ENCODE measurements at places on chromosomes 6 and 20.

- DNase-seq: no peak
These were observed 22.5 kb downstream of the JARID2 start for GRCh38 chr6:15268137-15268908.

- no peak for DNase-seq
These were observed 125.6 kb downstream of the MAFB start for GRCh38 chr20:40563296-40563950.

DNA sequence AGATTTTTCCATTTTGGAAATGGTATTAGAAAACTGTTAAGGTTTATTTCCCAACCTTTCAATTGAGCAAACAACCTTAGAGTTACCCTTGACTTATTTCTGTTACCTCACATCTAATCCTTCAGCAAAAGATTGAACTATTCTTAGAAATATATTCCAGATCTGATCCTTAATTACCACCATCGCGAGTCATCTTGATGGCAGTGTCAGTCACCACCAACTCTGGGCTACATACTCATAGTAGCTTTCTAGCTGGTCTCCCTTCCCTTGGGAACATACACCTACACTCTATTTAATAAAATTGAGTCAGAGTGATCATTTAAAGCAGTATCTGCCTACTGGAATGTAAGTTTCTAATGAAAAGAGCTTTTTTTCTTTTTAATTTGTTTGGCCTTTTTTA, 308.2 kb downstream of the EYS start:
- DNase-seq: no peak

- no peak for DNase-seq
These were observed 16.5 kb downstream of the GTF2H5 start for GRCh38 chr6:158184608-158185007.

DNA sequence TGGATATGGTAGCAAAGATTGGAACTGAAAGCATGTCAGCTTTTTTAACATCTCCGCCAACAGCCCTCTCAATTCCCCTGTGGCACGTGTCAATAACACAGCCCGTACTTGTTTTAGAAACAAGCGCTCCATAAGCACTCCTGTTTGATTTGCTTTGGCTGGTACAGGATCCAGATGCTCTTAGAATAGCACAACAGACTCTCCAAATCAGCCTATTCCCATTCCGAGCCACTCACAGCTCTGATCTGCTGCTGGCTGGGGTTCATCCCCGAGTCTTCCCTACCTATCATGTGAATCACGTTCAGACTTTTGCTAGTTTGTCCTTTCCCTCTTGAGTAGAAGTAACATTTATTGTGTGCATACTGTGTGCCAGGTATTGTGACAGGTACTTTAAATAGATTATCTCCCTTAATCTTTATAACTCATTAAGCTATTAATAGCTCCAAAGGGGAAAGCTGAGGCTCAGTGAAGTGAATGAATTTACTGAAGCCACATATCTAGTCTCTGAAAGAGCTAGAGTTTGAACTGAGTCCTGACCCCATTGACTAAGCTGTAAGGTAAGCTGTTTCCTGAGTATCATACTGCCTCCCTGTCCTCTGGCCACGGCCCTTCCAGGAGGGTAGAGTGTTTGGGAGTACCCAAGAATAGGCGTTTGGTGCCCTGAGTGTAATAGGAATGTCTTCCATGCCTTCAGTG, 46.7 kb downstream of the RALY start:
- no peak for DNase-seq

- DNase-seq: peak; percentile 13
These were observed 1.5 kb downstream of the ID4 start for GRCh38 chr6:19838442-19839236.

DNA sequence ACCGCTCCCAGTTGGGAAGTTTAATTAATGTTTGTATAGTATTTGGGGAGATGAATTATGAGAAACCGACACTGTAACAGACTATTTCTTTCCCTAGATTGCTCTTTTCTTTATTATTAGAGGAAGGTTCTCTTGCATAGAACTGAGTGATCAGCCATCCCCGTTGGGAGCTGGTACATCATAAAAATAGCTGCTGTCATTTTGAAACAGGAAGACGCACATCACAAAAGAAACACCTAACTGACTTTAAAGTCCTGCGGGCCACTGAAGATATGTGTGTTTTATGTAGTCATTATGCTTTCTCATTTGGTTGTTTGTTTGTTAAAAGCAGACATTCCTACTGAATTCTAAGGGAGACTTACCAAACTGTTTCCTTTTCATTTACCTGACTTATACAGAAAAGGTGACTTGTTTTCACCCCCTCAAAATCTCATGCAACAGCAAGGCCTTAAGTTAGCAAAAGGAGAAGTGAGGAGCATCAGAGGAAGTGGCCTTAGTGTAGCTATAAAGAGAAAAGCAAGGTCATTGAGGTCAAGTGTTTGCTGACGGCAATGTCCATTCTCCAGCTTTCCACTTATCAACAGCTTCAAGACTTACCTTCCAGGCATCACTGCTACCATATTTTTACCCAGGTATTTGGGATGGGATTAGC, 91.0 kb downstream of the PKHD1 start:
- DNase-seq: no peak

- no peak for DNase-seq
These were observed 35.0 kb downstream of the AKIRIN2 start for GRCh38 chr6:87667032-87667431.

DNA sequence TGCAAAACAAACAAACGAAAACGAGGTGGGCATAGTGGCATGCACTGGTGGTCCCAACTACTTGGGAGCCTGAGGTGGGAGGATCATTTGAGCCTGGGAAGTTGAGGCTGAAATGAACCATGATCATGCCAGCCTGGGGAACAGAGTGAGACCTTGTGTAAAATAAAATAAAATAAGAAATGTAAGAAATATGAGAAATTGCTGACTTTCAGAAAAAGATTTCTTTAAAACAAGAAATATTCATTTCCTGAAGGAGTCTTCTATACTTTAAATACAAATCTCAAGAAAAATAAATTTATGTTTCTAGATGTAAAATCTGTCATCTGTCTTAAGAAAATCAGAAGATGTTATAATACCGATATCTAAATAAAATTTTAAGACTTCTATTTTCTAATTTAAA, 96.7 kb upstream of the ENPP5 start:
- DNase-seq: no peak

DNA sequence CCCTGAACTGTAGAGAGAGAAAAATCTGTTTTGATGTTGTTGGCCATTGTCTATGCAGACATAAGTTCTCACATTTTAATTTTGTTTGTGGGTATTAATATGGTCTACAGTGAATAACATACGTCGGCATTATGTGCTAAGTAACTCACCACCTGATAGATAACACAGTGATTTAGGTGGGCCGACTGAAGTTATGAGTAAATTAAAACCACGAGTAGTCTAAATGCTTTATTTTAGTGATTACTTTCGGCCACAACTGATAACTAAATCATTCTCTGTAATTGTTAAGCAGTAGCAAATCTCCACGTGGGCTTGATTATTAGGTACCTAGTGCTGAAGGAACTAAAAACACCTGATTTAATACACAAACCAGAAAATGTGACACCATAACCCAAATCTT, 1.1 kb downstream of the DOP1A start:
- no peak for DNase-seq

DNA sequence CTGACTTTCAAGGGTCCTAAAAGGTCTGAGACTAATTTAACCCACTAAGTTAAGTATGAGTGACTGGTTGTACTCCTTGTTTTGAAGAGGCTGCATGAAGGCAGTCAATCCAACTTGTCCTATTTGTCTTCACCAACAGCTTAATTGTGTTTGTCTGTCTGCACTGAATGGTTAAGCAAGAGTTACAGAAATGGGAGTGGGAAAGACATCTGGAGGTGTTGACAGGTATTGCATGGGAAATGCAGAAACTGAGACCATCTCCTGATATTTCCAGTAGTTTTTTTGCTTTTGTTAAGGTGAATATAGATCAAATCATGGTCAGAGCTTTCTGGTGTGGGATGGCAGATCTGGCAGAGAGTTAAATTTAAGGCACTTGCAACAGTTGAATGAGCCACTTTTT, 6.5 kb downstream of the FUT9 start:
- DNase-seq: no peak

DNA sequence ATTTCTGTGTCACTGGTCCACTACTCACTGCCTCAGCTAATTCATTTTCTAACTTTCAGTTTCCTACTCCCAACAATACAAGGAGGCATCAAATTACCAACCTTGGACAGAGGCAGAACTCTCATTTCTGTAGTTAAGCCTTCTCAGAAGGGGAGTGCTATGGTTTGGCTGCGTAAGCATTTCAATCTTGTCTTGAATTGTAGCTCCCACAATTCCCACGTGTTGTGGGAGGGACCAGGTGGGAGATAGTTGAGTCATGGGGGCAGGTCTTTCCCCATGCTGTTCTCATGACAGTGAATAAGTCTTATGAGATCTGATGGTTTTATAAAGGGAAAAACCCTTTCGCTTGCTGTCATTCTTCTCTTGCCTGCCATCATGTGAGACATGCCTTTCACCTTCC, 22.9 kb downstream of the HLA-DRA start:
- peak; percentile 82 for DNase-seq

GRCh38 chr6:118306392-118307238, 241.5 kb upstream of the PLN start:
- DNase-seq: no peak

DNA sequence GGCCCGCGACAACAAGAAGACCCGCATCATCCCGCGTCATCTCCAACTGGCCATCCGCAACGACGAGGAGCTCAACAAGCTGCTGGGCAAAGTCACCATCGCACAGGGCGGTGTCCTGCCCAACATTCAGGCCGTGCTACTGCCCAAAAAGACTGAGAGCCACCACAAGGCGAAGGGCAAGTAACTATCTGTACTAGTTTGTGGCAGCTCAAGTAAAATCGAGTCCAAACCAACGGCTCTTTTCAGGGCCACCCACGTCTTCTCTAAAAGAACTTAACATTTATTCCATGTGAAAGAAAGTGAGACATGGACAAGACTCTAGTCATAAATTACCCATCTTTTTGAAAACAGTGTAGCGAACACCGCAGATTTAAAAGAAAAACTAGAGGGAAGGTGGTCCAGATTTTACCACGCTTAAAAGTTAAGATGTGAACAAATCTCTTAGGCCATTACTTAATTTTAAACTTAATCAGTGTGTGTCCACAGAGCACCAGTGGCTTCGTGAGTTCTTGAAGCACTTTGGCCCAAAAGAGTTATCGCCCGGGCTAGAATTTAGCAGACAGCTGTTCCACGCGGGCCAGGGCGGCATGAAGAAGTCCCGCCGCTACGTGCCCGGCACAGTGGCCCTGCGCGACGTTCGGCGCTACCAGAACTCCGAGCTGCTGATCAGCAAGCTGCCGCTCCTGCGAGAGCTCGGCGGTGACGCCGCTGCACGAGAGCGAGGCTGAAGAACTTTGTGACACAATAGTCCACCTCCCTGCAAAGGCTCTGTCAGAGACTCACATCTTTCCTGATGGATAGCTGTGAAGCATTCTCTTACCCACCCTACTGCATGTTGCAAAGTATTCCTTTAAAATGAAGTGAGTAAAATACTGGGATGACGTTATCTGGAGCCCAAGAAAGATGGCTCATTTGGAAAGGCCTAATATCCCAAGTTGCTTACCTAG, 113.9 kb upstream of the PRSS16 start:
- peak; percentile 89 for DNase-seq

GRCh38 chr20:23120936-23121750, 35.0 kb upstream of the CD93 start:
- DNase-seq: no peak

GRCh38 chr6:30914076-30914853, at the start of gene VARS2:
Gene VARS2, plus strand, starts transcription at chr6:30914238. Its CDS starts 599 bp downstream, at chr6:30914837.
- DNase-seq: peak; percentile 92

DNA sequence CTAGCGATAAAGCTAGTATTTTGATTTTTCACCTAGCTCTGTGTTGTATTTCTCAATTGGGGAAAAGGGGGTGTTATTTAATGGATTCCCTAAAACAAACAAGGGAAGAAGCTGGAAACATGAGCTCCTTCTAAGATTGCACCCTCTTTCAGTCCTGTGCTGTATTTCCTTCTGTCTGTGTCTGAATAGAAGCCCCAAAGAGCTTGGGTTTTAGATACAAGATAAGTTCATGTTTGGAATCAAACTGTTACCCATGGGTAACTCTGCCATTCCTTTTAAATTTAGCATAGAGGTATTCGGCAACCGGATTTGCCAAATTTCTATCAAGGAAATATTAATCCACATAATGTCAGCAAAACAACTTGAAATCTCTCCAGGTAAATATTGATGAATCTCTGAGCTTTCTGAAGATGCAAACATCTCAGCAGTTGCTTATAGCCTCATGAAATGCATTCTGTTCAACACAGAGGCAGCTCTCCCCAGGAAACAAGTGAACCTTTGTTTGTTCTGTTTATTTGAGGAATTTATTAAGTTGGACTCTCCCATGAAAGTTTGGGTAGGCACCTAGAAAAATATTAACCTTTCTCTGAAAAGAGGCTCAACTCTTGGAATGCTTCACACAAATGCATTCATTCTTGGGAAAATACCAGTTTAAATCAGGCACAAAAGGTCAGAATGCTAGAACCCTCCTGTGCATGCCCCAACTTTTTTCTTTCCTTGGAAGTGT, 9.9 kb upstream of the SCGN start:
- no peak for DNase-seq

DNA sequence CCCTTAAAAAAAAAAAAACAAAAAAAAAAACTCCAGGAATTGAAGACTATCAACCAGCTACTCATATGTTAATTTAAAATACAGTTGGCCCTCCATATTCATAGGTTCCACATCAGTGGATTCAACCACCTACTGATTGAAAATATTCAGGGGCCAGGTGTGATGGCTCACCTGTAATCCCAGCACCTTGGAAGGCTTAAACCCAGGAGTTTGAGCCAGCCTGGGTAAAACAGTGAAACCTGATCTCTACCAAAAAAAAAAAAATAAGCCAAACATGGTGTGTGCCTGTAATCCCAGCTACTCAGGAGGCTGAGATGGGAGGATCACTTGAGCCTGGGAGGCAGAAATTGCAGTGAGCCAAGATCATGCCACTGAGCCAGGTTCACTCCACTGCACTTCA, 72.4 kb upstream of the SMIM8 start:
- no peak for DNase-seq

DNA sequence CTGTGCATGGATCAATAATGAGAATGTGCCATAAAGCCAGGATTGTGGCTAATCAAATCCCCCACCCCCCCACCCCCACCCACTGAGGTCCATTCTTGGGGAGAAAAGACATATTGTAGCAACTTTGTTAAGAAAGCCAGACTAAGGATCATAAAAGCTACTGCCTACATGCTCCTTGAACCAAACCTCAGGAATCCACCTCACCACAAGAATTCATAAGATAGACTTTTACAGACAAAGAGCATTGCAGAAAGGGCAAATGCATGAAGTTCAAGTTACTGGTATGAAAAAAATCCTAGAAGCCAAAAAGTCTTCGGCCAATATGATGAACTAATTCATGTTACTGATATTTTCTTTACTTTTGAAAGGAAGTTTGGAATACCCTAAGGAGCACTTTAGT, 187.9 kb upstream of the ARID1B start:
- DNase-seq: no peak

DNA sequence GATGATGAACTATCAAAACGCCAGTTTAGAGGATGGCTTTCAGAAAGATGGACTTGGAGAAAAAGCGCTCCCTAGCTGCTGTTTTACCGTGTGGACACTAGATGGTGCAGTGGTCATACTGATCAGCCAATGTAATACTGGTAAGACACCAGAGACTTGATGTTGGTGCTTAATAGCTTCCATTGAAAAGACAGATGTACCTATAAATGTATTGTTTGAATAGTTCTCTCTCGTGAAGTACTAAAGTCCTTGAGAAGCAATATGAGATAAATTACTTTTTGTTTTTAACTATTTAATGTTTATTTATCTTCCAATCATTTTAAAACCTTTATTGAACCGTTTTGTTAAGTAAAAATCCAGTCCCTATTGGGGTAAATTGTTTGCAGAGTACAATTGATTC, 63.9 kb upstream of the FUCA2 start:
- peak; percentile 58 for DNase-seq

All from activated CD4-positive, alpha-beta T cell treated with anti-CD3 and anti-CD28 coated beads for 36 hours (primary cell).